ENCODE measurements at places on chromosomes 7 and 10.

GRCh38 chr7:25386311-25386744 is 158.0 kb upstream of the NPVF start:
- no peak for DNase-seq

- no peak for DNase-seq
These were observed 422.4 kb downstream of the PARD3 start for GRCh38 chr10:34392641-34393170.

DNA sequence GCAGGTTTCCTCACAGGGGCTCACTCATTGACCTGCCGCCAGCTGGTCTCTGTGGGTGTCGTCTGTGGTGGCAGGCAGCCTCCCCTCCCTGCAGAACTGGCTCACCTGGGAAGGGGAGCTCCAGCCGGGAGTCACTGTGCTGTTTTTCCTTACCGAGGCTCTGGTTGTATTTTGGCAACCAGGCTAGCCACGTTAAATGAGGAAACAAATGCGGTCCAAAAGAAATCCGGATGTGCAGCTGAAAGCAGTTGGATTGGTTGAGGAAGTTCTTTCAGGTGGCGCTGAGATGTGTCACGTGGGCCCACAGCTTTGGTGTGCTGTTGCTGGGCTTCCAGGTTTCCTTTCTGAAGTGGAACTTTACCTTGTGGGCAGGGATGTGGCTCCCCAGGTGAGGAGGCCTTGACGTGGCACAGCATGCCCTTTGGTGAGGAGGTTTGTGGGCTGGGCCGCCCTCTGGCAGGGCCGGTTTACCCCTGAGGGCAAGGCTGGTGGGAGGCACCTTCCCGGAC is 14.2 kb downstream of the MTURN start:
- DNase-seq = no peak

GRCh38 chr10:113273181-113274163 is 279.4 kb upstream of the HABP2 start:
- DNase-seq = no peak

- DNase-seq = no peak
These were observed 323.4 kb downstream of the WDR37 start for GRCh38 chr10:1379601-1380000.

- no peak for DNase-seq
These were observed 54.8 kb upstream of the EXOC4 start for GRCh38 chr7:133197972-133198544.

GRCh38 chr7:40873248-40873647 is 738.4 kb downstream of the SUGCT start:
- DNase-seq = no peak

GRCh38 chr7:37007691-37008090 is 283.4 kb upstream of the AOAH start:
- no peak for DNase-seq

- DNase-seq = no peak
These were observed 116.1 kb downstream of the STRA8 start for GRCh38 chr7:135349746-135350145.

DNA sequence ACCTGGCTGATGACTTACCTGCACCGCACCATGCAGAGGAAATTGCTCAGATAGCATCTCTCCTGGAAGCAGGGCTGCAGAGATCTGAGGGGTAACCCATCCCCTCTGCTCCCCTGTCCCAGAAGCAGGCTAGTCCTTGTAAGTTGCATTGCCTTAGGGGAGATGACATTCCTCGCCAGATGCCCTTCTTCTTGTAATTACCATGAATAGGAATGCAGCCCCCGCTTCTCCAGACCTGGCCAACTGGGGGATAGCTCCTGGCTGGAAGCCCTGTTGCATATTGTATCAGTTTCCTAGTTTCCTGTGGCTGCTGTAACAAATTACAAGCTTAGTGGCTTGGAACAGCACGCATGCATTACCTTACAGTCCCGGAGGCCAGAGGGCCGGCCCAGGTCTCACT is 47.5 kb upstream of the EN2 start:
- no peak for DNase-seq

- no peak for DNase-seq
These were observed 12.6 kb upstream of the GRB10 start for GRCh38 chr7:50795253-50795652.

DNA sequence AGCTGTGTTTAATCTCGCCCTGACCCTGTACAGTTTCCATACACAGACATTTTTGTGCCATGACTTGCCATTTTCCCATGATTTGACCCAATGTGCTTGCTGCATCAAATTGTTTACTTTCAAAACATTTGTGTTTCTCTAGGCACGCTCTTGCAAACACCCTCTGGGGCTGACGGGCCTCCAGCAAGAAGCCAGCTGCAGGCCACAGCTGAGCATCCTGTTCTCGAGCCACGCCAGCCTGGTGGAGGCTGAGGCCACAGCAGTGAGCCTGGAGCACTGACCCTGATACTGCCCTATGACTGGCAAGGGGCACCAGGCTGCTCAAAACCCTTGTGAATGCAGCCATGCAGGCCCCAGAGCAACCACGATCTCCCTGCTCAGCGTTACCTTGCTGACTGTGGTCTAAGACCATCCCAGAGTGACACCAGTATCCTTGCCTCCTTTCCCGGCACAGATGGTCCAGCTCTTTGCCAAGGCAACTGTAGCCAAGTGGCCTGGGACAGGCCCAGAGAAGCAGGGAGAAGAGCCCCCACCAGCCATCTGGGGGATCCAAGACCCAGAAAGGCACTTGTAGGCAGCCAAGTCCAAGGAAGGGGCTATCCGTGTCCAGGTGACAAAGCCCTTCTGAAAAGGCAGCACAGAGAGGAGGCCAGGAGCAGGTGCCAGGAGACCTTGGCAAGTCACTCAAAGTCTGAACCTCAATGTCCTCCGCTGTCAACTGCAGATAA is 78.5 kb downstream of the OAT start:
- no peak for DNase-seq

- DNase-seq = no peak
These were observed 7.0 kb downstream of the NEURL1 start for GRCh38 chr10:103500481-103500880.

- no peak for DNase-seq
These were observed 105.5 kb downstream of the DPY19L1 start for GRCh38 chr7:34931739-34932138.

GRCh38 chr10:97821308-97822038 is 28.2 kb upstream of the GOLGA7B start:
- no peak for DNase-seq

DNA sequence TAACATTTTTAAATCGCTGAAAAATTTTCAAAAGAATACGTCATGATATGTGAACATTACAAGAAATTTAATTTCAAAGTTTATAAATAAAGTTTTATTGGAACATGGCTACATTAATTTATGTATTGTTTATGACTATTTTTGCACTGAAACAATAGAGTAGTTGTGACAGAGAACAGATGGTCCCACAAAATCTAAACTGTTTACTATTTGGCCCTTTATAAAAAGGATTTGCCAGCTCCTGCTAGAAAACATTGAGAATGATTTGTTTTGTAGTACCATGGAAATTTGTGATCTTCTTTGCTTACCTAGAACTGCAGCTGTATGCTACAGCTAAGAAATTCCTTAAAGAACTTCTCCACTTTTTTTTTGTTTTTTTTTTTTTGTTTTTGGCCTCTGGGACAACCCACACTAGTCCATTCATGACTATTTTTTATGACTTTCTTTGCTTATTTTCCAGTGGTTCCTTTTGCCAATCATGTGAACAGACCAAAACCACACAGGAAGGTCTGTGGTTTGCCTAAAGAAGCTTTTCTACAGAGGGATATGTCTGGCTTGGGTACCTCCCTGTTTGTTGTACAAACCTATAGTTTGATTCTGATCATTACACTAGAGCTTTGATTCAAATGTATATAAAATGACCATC is 55.7 kb downstream of the ST7 start:
- no peak for DNase-seq

GRCh38 chr10:64486149-64486548 is 964.9 kb downstream of the REEP3 start:
- no peak for DNase-seq

- no peak for DNase-seq
These were observed 156.3 kb upstream of the KMT2E start for GRCh38 chr7:104857458-104858425.

GRCh38 chr10:15324611-15325010 is 46.5 kb downstream of the FAM171A1 start:
- DNase-seq = no peak

GRCh38 chr7:30308389-30308788 is 24.0 kb downstream of the ZNRF2 start:
- no peak for DNase-seq

DNA sequence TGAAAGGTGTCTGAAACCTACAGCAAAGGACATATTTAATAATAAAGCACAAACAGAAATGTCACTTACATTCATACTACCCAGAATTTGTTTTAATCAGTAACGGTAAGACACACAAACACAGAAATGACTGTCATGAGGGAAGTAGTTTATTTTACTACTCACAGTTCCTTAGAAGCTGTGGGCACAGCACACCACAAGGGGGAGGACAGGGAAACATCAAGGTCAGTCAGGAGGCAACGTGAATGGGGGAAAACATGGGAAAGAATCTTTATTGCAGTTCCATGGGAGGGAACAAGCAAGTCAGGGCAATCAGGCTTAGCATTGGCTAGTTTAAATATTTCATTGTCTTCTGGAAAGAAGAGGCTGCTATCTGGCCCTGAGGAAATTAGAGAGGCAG is 123.8 kb upstream of the PDSS1 start:
- no peak for DNase-seq

- DNase-seq = no peak
These were observed 1014.7 kb downstream of the NRG3 start for GRCh38 chr10:82889728-82890127.

DNA sequence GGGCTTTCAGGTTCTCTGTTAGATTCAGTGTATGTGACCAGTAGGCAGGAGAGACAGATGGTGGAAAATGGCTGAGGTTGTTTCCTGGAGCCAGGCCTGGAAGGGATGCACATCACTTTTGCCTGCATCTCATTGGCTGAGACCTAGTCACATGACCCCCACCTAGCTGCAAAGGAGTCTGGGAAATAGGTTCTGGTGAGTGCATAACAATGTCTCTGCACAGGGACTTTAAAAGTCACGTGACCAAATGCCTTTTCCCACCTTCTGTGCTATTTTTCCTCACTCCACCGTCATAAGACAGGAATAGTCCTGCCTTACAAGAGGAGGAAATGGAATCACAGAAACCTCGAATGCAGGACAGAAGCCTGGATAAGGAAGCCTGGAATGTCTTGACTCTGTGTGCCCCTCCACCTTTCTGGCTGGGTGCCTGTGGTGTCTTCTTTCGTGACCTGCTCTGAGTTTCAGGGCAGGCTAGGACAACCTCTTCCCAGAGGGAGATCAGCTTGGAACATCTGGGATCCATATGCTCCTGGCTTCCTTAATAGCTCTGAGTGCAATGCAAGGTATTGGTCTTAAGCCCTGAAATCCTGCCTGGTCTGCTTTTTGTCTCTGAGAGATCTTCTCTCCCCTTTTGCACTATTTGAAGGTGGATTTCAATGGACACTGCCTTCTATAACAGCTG is 139.9 kb upstream of the ZNF438 start:
- DNase-seq = no peak

DNA sequence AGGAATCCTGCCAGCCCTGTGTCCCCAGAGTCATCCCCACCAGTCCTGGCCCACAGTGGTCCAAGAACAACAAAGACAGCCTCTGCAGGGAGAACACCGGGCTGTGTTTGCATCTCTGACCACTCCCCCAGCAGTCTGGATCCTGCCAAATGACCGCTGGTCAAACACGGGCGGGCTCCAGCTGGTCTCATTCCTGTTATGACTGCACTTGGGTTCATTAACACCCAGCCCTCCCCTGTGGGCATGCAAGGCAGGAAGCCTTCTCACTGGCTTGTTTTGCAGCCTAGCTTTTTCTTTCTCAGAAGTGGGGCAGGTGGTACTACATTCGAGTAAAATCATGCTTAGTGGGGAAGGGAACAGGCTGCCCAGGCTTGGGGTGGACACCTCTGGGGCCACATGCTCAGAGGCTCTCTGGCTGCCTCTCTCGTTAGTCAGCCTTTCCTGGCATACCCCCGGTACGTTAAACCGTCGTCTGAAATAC is 190.0 kb downstream of the PLXNA4 start:
- DNase-seq = no peak

- no peak for DNase-seq
These were observed 210.8 kb downstream of the ADARB2 start for GRCh38 chr10:1526436-1527055.

DNA sequence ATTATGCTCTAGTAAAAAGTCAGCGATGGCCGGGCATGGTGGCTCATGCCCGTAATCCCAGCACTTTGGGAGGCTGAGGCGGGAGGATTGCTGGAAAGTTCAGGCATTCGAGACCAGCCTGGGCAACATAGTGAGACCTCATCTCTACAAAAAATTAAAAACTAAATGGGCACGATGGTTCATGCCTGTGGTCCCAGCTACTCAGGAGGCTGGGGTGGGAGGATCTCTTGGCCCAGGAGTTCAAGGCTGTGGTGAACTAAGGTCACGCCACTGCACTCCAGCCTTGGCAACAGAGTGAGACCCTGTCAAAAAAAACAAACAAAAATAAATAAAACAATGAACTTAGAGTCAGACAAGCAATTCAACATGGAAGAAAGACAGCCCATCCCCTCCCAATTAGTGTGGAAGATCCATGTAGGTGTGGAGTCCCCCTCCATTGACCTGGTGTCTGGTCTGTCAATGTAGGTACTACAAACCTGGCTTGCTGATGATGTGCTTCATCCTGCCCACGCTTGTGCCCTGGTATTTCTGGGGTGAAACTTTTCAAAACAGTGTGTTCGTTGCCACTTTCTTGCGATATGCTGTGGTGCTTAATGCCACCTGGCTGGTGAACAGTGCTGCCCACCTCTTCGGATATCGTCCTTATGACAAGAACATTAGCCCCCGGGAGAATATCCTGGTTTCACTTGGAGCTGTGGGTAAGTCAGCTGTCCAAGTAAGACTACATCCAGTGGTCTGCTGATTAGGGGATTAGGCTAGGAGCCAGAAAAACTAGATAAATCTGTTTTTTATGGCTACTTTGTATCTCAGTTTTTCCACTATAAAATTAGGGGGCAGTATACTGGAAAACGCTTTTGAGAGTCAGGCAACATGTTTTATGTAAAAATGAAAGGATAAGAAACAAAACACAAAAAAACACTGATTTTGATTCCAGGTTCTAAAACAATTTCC is 9.3 kb downstream of the SCD start:
- DNase-seq = no peak

GRCh38 chr7:31858055-31858454 is 171.0 kb downstream of the PPP1R17 start:
- DNase-seq = no peak

GRCh38 chr7:130994378-130995115 is 260.5 kb upstream of the KLF14 start:
- no peak for DNase-seq

DNA sequence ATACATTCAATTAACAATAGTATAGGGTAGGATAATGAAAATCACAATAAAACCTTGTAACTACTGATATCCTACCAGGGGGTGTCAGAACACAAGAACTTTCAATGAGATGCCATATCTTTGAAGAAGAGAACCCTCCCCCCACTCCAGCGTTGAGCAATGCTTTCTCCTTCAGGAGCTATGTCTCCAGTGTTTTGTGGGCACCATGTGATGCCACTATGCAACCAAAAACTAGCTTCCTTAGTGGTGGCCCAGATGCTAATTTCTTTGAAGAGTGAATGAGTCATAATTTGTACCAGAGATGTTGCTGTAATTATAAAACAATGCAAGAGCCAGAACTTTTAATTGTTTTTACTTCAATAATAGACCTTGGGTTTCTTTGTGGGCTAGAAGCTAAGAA is 76.0 kb upstream of the ADO start:
- no peak for DNase-seq
